Stimulated activated CD8-positive, alpha-beta memory T cell treated with anti-CD3 and anti-CD28 coated beads, Interleukin-4, amount 100 ng/mL, for 4 hours (primary cell): ENCODE measurements at places on chromosomes 7 and 10.

GRCh38 chr10:23818484-23818883, 379.6 kb downstream of the OTUD1 start:
- DNase-seq = no peak

- DNase-seq = peak; percentile 17
Measured at GRCh38 chr7:1225441-1226185, 7.1 kb upstream of the UNCX start.

DNA sequence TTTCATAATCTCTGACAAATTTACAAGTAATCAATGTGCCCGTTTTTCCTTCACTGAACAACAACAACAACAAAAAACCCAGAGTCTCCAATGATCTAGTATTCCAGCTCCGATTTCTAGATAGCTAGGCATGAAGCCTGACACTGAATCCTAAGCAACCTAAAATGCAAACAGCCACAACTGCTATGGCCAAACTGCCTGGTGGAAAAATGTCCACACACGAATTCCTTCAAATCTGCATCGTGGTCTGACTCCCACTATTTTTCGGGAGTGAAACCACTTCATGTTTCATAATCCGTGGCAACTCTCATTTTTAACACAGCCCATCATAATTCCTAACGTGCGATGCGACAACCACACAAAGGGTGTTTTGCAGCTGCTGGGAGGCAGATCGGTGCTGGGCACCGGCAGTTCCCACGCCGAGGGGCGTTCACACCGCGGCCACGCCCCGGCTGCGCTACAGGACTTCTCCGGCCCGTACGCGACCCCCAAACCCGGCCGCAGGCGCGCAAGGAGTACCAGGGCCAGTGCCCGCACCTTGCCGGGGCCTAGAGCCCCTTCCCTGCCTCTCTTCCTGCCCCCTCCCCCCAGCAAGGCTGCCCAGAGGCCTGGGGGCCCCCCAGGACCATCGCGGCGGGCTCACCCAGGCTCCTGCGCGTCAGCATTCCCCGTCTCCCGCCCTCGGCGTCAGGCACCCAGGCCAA, 814 bp downstream of the RUFY2 start:
- no peak for DNase-seq

- DNase-seq = no peak
Measured at GRCh38 chr7:131110297-131111080, 217.2 kb upstream of the MKLN1 start.

GRCh38 chr7:10860516-10860915, 113.2 kb upstream of the PHF14 start:
- DNase-seq = no peak

- no peak for DNase-seq
Measured at GRCh38 chr10:111109501-111110242, 32.8 kb downstream of the ADRA2A start.

DNA sequence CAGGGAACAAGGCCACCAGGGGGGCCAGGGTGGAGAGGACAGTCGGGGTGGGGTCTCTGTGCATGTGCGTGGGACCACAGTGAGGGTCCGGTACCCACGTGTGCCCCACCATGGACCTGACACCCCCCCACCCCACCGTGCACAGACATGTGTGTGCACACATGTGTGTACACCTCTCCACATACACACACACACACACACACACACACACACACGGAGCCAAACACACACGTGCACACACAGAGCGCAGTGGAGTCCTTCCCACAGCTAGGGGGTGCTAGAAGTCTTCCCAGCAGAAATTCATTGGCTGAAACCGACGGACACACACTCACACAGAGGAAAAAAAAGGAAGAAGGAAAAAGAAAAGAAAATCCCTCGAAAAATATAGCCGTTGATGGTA, 42.8 kb upstream of the GNA12 start:
- DNase-seq = no peak
